BE2C (cell line): ENCODE measurements at places on chromosomes 1 and 21.
A peak's percentile ranks its signal among the peaks of the same experiment; 100 is the strongest.

GRCh38 chr1:66752000-66752592 lies at the start of gene DYNLT5:
DYNLT5 (plus strand) TSS chr1:66752459; CDS start chr1:66754659, 2,200 bp downstream.
- peak; percentile 13 for DNase-seq

DNA sequence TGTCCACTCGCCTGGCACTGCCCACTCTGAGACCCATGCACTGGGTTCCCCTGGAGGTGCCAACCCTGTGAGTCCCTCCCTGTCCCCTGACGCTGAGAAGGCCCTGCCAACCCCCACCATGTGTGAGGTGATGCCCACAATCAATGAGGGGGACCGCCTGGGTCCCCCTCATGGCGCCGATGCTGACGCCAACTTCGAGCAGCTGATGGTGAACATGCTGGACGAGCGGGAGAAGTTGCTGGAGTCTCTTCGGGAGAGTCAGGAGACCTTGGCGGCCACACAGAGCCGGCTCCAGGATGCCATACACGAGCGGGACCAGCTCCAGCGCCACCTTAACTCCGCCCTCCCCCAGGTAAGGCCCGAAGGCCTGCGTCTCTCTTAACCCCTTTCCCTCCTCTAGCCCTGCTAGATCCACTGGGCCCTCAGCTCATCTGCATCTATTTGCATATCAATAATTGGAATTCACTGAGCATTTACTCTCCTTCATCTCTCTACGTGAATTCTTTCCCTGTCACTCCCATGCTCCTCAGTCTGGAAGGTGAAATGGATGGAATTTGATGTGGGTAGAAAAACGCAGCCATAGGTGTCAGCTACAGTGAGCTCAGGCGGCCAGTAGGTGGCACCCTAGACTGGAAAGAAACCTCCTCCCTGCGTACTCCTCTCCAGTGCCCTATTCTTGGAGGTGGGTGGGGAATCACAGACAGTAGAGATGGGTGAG lies 12.8 kb downstream of the PPFIA4 start:
- DNase-seq, result peak; percentile 85

GRCh38 chr1:183655562-183656075 lies 2.5 kb upstream of the APOBEC4 start:
- DNase-seq, result peak; percentile 80

DNA sequence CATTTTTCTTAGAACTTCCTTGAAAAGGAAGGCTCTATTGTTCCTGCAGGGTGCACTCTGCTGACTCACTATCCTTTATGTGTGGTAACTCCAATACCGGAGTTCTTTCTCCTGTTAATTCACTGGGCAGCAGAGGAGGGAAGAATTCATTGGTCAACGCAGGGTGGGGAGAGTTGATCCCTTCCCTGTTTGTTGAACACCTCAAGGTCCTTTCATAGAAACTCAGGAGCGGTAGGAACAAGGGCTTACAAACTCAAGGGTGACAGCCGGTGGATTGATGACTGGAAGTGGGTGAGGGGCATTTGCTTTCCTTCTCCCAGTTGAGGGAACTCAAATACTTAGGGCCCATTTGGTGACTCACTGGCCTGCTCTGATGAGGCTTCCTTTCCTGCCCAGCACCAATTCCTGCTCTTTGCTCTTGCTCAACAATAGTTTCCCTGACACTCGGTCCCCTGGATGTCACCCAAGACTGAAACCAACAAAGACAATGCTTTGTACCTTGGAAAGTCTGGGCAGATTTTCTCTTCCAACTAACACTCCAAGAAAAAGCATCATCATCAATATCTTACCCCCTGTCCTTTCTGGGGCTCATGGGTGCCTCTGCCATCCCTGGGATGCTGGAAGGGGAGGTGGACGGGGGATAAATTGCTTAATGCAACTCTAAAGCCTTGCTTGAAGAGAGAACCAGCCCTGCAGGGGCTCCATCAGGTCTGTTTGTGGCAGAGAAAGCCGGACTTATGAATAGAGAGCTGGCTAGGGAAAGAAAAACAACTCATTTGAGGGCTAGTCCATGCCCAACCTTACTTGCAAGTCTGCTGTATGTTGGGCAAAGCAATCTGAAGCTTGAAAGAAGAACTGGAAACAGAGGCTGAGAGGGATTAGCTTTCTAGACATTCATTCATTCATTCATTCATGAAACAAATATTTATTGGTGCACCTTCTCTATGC lies 9.3 kb downstream of the SLC26A9 start:
- DNase-seq, result no peak

DNA sequence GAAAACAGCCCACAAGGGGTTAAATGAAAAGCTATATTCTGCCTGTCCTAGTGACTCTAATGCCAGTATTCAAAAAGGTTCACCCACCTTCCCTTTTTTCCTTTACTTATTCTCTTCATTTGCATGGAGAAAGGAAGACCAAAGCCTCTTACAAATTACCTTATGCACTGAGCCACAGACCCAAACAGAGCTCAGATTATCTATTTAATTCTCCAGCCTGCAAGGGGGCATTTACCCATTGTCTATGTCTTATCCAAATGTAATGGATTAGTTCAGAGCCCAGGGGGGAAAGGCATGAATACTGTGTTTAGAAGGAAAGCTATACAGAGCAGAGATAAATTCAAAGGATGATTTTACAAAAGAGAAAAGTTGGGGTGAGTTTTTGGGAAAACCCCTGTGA lies 388.5 kb downstream of the OMA1 start:
- no peak for DNase-seq

DNA sequence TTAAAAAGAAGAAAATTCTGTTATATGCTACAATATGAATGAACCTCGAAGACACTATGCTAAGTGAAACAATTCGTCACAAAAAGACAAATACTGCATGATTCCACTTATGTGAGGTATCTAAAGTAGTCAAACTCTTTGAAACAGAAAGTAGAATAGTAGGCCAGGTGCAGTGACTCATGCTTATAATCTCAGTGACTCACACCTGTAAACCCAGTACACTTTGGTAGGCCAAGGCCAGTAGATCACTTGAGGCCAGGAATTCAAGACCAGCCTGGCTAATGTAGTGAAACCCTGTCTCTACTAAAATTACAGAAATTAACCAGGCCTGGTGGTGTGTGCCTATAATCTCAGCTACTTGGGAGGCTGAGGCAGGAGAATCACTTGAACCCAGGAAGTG lies 25.7 kb downstream of the EPHA10 start:
- no peak for DNase-seq

DNA sequence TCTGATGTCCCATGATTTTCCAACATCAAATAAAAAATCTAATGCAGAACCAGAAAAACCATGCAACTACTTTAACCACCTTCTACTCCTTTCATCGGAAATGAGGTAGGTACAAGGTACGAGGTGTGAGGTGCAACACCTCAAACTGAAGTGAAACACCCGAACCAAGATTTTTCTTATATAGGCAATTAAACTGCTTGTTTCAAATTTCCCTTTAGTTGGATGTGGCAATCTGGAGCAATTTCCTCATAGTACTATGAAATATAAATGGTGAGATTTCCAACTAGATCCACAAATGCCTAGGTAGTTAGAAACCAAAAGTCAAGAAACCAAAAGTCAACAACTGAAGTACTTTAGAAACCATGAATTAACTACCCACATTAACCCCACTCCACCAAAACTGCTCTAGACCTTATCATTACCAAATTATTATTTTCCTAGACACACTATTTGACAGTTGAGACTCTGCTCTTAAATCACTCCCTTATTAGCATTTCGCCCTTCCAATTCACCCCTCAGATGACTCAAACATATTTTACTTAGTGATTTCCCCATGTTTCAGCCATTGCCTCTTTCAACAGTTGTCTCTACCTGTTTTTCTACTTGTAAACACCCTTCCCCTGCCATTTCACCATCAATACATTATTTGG lies 37.8 kb downstream of the FUBP1 start:
- no peak for DNase-seq

GRCh38 chr1:113860891-113861290 lies 10.6 kb downstream of the PTPN22 start:
- no peak for DNase-seq

DNA sequence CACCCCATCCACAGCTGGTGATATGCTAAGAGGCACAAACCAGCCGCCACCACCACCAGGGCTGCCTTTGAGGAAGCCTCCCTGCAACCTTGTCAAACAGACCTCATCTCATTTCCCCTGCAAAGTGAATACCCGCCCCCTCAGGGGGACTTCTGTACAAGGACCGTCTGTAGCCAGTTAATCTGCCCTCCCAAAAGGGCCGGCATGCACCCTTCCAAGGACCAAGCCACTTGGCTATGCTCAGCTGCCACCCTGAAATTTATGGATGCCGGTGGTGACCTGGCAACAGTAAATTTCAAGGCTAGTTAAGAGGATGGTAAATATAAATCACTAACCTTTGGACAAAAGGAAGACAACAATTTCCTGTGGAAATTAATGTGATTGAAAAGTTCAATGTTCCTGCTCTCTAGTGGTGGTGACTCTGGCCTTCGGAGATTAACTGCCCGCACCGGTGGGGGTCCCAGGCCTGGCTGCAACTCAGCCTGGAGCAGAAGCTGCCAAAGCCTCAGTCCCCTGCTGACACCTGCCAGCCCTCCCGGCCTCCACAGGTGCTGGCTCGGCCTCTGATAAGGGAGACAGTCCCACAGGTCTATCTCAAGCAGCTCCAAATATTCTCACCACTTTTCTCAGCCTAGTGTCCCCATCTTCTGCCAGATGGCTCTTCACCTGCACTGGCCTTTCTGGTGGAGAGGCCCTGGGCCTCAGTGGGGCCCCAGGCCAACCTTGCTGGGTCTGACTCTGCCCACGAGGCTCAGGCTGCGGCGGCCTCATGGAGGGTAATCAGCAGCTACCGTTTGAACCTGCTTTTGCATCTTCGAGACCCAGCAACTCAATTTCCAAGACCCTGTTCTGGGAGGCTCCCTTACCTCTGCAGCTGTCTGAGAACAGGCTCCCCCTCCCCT lies 12.2 kb downstream of the TMEM53 start:
- DNase-seq, result no peak

GRCh38 chr21:14543983-14544382 lies 2.1 kb downstream of the SAMSN1 start:
- no peak for DNase-seq

DNA sequence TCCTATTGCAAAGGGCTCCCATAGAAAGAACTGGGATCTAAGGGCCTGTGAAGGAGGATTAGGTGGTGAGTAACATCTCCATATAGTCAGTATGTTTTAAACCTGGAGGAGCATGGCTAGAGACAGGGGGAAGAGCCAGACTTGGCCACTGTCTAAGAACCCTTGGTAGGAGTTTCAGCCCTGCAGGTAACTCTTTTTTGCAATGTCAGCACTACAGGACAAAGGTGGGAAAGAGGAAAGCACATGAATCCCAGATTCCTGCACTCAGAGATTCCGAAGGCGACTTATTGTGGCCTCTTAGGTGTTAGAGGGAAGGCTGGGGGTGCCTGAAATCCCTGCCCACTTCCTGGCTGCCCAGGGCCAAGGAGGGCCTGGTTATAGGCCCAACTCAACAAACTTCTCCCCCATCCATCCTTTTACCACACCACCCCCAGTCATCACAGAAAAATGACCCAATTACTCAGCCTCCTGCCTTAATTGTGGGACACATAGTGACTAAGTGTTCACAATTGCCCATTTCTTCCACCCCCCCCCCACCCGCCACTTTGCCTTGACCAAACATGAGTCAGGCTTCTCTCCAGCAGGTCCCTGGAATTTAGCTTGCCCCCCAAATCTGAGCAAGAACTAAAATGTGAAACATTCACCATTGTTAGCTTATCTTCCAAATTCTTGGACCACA lies 1.9 kb upstream of the NTNG1 start:
- DNase-seq, result no peak

- no peak for DNase-seq
These were observed 65.6 kb downstream of the HHAT start for GRCh38 chr1:210394281-210394821.

DNA sequence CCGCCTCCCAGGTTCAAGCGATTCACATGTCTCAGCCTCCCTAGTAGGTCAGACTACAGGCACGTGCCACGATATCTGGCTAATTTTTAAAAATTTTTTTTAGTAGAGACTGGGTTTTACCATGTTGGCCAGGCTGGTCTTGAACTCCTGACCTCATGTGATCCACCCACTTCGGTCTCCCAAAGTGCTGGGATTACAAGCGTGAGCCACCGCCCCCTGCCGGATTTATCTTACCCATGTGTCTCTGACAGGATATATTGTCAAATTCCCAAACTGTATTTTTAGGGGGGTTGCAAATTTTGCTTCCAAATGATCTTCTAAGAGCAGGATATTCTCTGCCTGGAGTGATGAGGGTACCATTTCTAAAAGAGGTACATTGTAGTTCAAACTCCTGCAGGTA lies 74.3 kb downstream of the KIF26B start:
- no peak for DNase-seq

- no peak for DNase-seq
These were observed 92.5 kb downstream of the GALNT2 start for GRCh38 chr1:230159580-230159979.

DNA sequence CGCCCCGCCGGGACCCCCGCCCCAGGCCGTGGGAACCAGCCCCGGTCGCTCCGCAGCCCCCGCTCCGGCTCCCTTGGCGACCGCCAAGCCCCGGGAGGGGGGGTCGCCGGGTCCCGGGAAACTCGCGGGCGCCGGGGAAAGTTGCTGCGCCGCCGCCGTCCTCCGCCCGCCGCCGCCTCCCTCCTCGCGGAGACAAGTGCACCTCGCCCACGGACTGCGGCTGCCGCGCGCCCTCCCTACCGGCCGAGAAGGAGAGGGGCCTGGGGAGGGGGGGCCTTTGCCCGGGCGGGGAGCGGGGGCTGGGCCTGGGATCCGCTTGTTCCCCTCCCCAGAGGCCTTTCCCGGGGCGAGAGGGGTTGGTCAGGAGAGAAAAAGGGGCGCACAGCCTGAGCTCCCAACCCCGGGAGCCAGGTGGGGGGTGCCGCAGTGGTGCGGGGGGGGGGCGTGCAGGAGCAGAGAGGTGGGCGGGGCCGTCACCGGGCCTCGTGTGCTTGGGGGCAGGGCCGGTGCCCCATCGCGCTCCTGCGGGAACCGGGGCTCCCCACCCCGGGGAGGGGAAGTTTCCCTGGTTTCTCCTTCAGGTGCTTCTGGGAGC lies 592 bp downstream of the AGRN start:
- no peak for DNase-seq

DNA sequence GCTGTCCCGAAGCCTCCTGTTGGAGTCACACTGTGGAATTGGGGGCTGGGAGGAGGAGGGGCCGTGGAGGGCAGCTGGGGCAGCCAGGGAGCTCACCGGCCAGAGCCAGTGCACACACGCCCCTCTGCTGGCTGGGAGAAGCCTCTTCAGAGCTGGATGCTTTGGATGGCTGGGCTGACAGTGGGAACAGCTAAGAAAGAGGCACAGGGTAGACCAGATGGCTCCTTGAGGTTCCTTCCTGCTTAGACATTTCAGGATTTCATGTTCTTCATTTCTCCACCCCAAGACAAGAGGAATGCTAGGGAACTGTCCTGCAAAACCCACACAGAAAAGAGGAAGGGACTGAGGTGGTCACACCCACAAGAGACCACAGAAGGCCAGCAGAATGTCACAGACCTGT lies 254.8 kb upstream of the VAMP3 start:
- peak; percentile 44 for DNase-seq

GRCh38 chr1:72221811-72222210 lies 60.5 kb downstream of the NEGR1 start:
- DNase-seq, result no peak

GRCh38 chr1:30632481-30632880 lies 90.9 kb downstream of the MATN1 start:
- no peak for DNase-seq
